Heart left ventricle (tissue), 16 donors: ENCODE measurements at places on chromosomes 5 and 9. TPM values are rescaled to one million over a fixed set of nuclear protein-coding genes. Genes with fewer than 3 reads are reported as not detected.

DNA sequence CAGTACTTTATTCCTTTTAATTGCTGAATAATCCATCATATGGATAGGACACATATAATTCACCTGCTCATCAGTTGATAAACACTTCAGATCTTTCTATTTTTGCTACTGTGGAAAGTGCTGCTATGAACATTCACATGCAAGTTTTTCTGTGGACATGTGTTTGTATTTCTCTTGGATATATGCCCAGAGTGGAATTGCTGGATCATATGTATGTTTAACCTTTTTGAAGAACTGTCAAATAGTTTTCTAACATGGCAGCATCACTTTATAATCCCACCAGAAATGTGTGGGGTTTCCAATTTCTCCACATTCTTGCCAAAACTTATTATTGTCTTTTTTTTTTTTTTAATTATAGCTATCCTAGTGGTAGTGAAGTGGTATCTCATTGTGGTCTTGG, 15.1 kb downstream of the CARTPT start:
- DNase-seq: no peak

The WNK2 gene
- 206 TPM for total RNA-seq

The SHROOM1 gene
- 4.3 TPM for total RNA-seq

GRCh38 chr9:107390279-107390678, 99.3 kb downstream of the KLF4 start:
- no peak for DNase-seq

DNA sequence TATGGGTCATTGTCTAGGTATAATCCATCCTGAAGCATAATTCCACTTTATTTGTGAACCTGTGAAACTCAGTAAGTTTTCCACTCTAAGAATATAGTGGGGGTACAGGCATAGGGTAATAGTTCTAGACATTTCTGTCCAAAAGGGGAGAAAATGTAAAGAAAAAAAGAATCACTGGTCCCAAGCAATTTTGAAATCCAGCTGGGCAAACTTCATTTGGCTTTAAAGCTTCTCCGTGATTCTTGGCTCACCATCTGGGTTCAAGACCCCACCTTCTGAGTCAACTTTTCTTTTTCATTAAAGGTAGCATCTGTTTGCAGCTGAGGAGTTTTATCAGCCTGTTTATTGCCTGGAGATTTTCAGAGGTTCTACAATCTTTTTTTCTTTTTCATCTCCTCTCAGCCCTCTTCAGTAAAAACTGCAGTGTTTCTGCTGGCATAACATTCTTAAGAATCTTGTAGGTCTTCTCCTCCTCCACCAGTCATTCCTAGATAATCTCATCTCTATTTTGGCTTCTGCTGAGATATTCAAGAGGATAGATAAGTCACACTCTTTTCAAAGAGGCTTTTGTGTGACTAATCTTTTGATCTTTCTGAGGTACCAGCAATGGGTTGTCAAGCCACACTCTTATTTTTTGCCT, 126.1 kb upstream of the PITX1 start:
- no peak for DNase-seq

- DNase-seq: no peak
These were observed 285.9 kb downstream of the PSAT1 start for GRCh38 chr9:78582821-78583220.

The ADAMTS16 gene
- total RNA-seq: not detected

DNA sequence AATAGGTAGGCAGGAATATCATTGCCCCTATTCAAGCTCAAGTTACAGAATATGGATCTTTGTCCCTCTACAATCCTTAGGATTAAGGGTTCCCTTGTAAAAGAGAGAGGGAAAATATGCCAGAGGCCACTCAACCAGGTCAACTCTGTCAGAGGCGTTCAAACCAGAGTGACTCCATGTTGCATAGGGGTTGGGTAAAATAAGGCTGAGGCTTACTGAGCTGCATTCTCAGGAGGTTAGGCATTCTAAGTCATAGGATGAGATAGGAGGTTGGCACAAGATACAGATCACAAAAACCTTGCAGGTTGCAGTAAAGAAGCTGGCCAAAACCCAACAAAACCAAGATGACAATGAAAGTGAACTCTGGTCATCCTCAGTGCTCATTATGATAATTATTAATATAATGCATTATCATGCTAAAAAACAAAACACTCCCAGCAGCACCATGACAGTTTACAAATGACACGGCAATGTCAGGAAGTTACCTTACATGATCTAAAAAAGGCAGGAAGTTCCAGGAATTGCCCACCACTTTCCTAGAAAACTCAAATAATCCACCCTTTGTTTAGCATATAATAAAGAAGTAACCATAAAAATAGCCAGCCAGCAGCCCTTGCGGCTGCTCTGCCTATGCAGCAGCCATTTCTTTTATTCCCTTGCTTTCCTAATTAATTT, 64.8 kb downstream of the ERP44 start:
- DNase-seq: no peak

The LEAP2 gene
- 0.86 TPM for total RNA-seq

- DNase-seq: no peak
These were observed 308.3 kb downstream of the COX7C start for GRCh38 chr5:86926033-86926432.

DNA sequence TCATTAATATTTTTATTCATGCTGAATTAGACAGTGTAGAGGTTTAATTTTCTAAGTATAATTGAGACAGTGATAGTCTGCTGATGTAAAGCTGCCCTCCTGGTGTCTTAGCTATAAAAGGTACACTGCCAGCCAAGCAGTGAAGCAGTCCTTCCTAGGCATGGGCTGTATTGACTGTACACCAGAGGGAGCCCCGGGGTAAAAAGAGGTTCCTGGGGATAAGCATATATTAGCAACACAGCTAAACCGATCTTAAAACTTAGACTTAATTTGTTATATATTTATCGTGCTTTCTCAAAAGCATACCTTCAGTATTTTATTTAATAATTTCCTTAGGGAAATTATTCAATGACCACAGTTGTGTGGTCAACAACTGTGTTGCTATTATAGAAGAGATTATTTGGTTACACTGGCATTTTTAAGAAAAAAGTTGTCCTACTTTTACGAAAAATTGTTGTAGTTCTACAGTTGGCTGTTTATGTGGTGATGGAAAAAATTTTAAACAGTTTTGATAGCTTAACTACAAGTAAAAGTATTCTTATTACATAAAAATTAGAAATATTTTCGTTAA, 68.8 kb downstream of the ELL2 start:
- no peak for DNase-seq

DNA sequence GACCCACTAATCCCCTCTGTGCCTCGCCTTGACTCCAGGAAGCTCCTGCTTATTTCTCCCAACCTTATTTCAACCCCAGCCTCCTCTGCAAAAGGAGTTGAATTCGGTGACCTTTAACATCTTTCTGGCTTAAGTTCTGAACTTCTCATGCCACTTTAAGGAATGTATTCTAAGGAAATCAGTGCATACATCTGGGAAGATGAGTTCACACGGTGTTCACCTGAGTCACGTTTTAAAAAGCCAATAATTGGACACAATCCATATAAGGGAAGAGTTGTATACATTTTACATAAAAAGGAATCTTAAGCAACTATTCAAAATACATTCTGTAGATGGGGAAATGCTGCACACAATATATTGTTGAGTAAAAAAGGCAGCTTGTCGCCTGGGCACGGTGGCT, 33.2 kb downstream of the FAT2 start:
- DNase-seq: no peak

The CDH18 gene
- total RNA-seq: not detected
